Hematopoietic multipotent progenitor cell treated with erythropoietin and hydrocortisone succinate and interleukin-3 and kit ligand, for 8 days (in vitro differentiated cells): ENCODE measurements at places on chromosomes 11 and 22.

GRCh38 chr11:29562183-29562582 is 454.6 kb downstream of the KCNA4 start:
- no peak for DNase-seq

- no peak for DNase-seq
Measured at GRCh38 chr11:67031791-67032561, 9.0 kb downstream of the SYT12 start.

DNA sequence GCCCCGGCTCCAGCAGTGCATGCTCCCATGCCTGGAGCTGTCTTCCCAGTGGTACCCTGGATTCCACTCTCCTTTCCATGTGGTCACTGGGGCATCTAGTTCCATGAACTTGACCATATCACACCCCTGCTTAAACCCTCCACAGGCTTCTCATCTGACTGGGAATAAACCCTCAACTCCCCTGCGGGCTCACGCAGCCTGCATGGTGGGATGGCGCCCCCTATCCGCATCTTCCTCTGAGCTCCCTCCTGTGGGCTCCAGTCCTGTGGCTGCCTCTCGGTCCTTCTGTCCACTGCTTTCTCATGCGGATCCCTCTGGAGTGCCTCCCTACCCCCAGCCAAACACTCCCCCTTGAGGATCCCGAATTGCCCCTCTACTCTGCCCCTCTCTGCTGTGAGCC is 41.4 kb upstream of the TTLL12 start:
- DNase-seq = peak; percentile 60

DNA sequence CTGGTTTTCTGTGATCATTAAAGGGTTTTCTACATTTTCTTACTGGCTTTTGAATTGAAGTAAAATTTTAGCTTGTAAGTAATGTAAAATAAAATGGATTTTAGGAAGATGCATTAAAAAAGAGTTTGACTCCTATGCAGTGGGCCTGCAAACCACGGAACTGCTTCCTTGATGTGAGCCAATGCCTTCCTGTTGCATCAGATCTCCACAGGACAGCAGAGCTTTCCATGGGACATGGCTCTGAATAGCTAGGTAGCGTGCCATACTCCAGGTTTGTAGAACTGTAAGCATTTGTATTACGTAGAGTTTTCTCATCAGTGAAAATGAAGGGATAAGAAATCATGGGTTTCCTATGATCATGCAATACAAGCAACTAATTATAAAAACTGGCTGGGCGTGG is 133.4 kb downstream of the SWAP70 start:
- DNase-seq = no peak

DNA sequence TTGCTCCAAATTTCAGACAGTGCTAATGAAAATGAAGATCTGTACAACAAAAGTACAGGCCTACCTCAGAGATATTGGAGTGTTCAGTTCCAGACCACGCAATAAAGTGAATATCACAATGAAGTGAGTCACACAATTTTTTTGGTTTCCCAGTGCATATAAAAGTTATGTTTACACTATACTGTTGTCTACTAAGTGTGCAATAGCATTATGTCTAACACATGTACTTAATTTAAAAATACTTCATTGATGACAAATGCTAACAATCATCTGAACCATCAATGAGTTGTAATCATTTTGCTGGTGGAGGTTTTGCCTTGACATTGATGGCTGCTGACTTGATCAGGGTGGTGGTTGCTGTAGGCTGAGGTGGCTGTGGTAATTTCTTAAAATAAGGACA is 60.6 kb upstream of the E2F8 start:
- DNase-seq = no peak

- DNase-seq = no peak
Measured at GRCh38 chr11:15493066-15493465, 378.3 kb downstream of the INSC start.

- peak; percentile 81 for DNase-seq
Measured at GRCh38 chr11:17384002-17384511, 4.4 kb downstream of the KCNJ11 start.

GRCh38 chr11:30487200-30487898 is 98.8 kb downstream of the MPPED2 start:
- peak; percentile 2 for DNase-seq
